ENCODE measurements at places on chromosomes 2 and 18. TPM values are rescaled to one million over a fixed set of nuclear protein-coding genes. Genes with fewer than 3 reads are reported as not detected.

- H3K4me1 ChIP-seq: peaks cover 13% of the 10 kb centered on the region
- no peak for DNase-seq
- H3K4me3 ChIP-seq: no peak overlapping the region
- H3K27ac ChIP-seq: no peak overlapping the region
- no peaks in the 10 kb centered on the region for H3K27me3 ChIP-seq
Measured at GRCh38 chr2:37318401-37318800, 6.2 kb downstream of the PRKD3 start.

MEP1B gene
- 0.42 TPM for total RNA-seq

GRCh38 chr2:1483551-1483950, 70.3 kb downstream of the TPO start:
- no peaks in the 10 kb centered on the region for H3K27me3 ChIP-seq
- H3K4me1 ChIP-seq: no peaks in the 10 kb centered on the region
- no peaks in the 10 kb centered on the region for H3K36me3 ChIP-seq
- DNase-seq: no peak

- no peaks in the 10 kb centered on the region for H3K4me1 ChIP-seq
- H3K4me3 ChIP-seq: no peak overlapping the region
- H3K36me3 ChIP-seq: no peaks in the 10 kb centered on the region
- DNase-seq: no peak
Measured at GRCh38 chr2:118687192-118687591, 160.3 kb downstream of the EN1 start.

DNA sequence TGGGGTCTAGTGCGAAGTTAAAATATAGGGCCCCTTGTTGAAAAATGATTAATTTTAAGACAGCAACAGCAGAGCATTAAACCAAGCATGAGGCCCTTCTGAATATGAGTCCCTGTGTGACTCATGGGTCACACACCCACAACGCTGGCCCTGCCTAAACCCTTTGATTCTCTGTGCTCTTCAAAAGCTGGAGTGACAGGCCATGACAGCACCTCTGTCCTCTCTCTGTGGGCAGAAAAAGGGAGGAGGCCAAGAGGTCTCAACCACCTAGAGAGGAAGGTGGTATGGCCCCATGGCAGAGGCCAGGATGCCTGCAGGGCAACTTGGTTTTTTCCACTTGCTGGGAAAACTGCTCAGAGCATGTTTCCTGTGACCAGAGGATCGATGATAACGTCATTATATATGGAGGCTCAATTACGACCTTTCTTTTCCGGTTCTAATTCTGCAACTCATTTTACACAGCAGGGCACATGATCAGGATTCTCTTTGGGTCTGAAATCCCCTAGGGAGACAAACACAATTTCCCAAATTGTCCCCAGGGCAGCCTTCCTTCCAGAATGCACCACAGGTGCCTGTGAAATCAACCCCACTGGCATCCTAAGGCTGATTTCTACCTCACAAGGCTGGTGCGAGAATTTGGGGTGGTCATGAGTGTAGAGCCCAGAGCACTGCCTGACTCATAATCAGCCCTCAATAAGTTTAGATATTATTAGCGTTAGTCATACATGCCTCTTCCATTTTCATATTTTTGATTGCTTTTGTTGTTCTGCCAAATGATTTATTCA, 102.0 kb upstream of the PPP1CB start:
- no peaks in the 10 kb centered on the region for H3K27me3 ChIP-seq
- H3K27ac ChIP-seq: no peak overlapping the region
- H3K4me3 ChIP-seq: no peak overlapping the region
- no peaks in the 10 kb centered on the region for H3K36me3 ChIP-seq

ZRANB3 gene
- 4.6 TPM for total RNA-seq

- H3K4me3 ChIP-seq: no peak overlapping the region
- no peak for DNase-seq
- no peak overlapping the region for H3K27ac ChIP-seq
- no peaks in the 10 kb centered on the region for H3K36me3 ChIP-seq
Measured at GRCh38 chr2:212076456-212076855, 462.1 kb downstream of the ERBB4 start.

- H3K27me3 ChIP-seq: no peaks in the 10 kb centered on the region
- no peak overlapping the region for H3K4me3 ChIP-seq
- H3K36me3 ChIP-seq: no peaks in the 10 kb centered on the region
- no peak overlapping the region for H3K27ac ChIP-seq
- peaks cover 36% of the 10 kb centered on the region for H3K4me1 ChIP-seq
Measured at GRCh38 chr18:57081899-57082298, 65.0 kb upstream of the BOD1L2 start.

All from CD4-positive, CD25-positive, alpha-beta regulatory T cell (primary cell).